ENCODE measurements at places on chromosomes 11 and 22.

- no peak for DNase-seq
Measured at GRCh38 chr11:63833048-63833447, 5.9 kb upstream of the MARK2 start.

- peak; percentile 55 for DNase-seq
Measured at GRCh38 chr22:49930596-49931412, 12.4 kb downstream of the CRELD2 start.

GRCh38 chr11:16800382-16800781 lies 61.9 kb downstream of the C11orf58 start:
- no peak for DNase-seq

DNA sequence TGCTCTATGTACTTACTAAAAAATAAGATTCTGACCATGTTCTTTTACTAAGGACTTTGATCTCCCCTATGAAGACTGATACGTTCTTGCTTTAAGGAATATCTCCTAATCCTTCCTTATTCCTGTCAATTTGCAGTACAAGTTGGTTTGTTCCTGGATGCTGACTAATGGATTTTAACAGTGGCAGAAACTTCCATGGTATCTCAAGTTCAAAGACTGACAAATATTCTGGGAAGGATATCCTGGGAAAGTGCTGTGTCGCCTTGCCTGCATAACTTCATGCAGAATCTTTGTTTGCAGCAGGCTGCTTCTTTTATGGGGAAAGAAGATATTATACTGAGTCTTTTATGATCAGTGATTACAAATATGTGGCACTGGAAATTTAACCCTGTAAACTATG lies 8.4 kb upstream of the OR52J3 start:
- DNase-seq, result no peak

- DNase-seq, result no peak
Measured at GRCh38 chr11:20084921-20085814, 75.1 kb downstream of the DBX1 start.

- no peak for DNase-seq
Measured at GRCh38 chr11:102061276-102061675, 14.0 kb downstream of the CFAP300 start.

DNA sequence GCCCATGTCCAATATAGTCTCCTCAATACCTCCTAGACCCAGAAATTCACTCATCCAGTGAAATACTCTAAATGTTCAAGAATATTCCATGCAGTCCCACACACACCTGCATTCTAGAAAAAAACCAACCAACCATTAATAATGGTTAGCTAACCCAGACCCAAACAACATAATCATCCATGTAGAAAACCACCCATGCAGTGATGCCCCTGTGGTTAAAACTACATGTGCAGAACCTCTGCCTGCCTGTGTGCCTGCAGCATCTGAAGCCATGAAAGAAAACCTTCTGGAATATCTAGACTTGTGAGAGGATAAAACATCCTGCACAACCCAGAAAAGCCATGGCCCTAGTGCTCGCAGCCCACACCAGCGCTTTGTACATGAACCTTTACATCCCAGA lies 47.8 kb downstream of the SLC22A12 start:
- DNase-seq, result no peak

GRCh38 chr11:910044-910588 lies 494 bp downstream of the CHID1 start:
- DNase-seq, result no peak

DNA sequence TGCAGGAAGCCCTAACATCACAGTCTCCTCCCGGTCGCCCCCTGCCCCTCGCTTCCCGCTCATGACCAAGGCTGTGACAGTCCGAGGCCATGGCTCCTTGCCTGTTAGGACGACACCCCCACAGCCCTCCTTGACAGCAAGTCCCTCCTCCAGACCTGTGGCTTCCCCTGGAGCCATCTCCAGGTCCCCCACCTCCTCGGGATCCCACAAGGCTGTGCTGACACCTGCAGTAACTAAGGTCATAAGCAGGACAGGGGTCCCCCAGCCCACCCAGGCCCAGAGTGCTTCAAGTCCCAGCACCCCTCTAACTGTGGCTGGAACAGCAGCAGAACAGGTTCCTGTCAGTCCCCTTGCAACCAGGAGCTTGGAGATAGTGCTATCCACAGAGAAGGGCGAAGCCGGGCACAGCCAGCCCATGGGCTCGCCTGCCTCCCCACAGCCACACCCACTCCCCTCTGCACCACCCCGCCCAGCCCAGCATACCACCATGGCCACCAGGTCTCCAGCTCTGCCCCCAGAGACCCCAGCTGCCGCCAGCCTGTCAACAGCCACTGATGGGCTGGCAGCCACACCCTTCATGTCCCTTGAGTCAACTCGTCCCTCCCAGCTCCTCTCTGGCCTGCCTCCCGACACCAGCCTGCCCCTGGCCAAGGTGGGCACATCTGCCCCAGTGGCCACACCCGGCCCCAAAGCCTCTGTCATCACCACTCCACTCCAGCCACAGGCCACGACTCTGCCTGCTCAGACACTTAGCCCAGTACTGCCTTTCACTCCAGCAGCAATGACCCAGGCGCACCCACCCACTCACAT lies 63.2 kb downstream of the OTOG start:
- no peak for DNase-seq

- no peak for DNase-seq
Measured at GRCh38 chr11:118859973-118860372, 23.7 kb upstream of the CXCR5 start.

DNA sequence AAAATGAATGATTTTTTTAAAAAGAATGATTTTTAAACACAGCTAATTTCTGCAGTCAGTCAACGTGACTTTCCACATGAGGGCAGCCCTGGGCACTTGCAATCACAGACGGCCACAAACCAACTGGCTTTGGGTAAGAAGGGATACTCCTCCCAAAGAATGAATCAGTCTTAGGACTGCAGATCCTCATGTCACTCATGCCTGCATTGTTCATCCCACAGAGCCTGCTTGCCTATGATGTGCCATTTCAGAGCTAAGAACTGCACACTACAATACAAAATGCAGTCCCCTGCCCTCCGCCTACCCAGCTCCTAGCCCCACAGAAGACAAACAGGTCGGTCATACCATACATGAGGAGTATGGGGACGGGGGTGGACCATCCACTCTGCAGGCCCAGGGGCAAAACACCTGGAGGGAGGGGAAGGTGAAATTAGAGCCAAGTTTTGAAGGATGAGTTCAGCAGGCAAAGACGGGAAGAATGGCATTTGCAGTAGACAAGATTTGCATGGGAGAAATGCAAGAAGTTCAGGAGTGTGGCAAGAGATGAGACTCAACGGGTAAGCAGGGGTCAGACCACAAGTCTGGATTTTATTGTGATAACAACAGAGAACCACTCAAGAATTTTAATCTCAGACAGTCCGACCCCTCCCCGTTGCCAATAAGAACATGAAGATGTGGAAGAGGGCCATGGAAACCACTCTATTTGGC lies 24.7 kb downstream of the PACSIN2 start:
- no peak for DNase-seq

GRCh38 chr11:118856314-118856713 lies 27.4 kb upstream of the CXCR5 start:
- DNase-seq, result no peak

DNA sequence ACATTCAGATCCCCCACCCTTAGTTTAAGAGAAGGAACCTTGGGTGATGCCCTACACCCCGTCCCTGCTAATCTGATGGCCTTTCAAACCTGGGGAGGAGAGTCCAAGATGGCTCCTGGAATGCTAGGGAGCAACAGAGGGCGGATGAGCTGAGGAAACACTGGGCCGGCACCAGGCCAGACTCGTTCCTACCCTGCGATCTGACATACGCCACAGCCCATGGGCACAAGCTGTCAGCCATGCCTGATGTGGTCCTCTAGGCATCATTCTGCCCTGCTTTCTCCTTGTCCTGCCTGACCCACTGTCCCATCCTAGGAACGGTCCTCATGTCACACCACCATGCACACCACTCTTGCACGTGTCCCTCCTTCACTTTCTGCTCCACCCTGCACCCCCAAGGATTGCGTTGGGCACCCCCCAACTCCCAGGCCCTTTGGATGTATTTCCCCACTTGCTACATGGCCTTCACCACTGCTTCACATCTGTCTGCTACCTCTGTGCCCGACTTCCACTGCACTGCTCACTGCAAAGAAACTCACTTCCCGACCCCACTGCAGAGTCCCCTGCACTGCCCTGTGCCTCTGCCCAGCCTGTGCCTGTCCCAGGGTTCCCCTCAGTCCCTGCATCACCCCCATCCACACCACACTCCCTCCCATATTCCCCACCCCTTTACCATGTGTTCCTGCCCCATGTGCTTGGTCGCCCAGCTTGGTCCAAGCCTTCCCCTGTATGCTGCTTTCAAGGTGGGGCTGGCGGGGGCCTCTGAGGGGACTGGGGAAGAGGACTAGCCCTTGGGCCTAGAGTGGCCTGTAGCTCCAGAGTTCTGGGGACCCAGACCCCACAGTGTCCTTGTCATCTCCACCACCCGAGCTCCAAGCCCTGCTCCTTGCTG lies 29.2 kb downstream of the USP35 start:
- DNase-seq, result no peak

- no peak for DNase-seq
Measured at GRCh38 chr22:38699143-38699542, 1.6 kb downstream of the JOSD1 start.

DNA sequence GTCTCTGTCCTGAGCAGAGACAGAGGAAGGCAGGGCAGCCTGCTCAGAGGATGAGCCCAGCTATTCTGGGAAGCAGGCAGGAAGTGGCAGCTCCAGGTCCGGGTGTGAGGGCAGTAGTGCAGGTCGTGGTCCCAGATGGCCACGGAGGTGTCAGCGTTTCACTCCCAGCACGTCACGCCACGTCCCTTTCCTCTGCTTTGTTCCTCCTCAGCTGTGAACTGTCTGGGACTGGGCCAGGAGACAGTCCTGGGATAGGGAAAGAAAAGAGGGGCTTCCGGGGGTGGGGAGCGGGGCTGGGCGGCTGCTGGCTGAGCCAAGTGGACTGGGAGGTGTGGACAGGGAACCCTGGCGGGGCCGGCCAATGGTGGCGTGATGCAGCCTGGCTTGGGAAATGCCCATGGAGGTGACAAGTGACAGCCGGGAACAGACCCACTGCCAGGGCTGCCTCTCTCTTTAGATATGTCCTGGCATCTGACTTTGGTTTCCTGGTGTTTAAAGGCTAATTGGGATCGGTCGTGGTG lies 64.7 kb downstream of the KCNQ1 start:
- DNase-seq, result no peak

DNA sequence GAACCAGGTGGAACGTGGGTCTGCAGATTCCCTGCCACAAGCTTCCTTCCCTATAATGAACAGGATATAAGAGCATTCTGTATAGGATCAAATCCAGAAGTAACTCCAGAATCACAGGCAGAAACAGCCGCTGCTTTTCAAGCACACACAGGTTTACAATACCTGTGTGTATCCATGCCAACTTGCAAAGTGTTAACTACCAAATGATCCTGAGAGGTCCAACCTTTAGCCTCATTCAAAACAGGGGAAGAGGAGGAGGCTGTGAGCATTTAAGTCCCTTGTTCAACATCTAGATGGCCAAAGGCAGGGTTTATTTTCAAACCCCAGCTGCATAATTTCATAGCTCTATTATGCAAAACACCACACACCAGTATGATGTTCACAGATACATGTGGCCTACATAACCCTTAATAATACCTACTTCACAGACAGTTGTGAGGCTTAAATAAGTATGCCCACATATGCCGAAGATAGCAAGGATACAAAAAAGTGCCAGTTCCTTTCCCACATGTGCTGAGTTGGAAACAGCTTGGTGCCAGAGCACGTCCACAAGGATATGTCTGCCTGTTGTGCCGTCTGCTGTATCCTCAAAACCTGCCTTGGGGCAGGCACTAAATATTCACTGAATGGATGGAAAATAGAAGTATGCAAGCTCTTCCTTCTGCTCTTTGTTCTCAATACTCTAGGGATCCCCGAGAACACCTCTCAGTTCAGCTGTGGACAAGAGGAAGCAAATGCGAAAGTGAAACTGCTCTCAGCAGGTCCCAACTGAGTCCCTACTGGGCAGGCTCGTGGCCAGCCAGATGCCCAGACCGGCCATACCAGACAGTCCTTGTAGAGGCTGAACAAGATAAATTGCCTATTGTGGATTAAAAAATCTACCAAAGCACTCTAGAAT lies 66.8 kb downstream of the LARGE1 start:
- DNase-seq, result peak; percentile 4

GRCh38 chr11:94751786-94752185 lies 16.4 kb upstream of the AMOTL1 start:
- no peak for DNase-seq

GRCh38 chr11:58186938-58187337 lies 1.9 kb upstream of the OR9Q2 start:
- no peak for DNase-seq

- DNase-seq, result no peak
Measured at GRCh38 chr22:33697640-33698039, 222.6 kb downstream of the LARGE1 start.

- no peak for DNase-seq
Measured at GRCh38 chr11:31026315-31026714, 343.2 kb downstream of the DCDC1 start.

DNA sequence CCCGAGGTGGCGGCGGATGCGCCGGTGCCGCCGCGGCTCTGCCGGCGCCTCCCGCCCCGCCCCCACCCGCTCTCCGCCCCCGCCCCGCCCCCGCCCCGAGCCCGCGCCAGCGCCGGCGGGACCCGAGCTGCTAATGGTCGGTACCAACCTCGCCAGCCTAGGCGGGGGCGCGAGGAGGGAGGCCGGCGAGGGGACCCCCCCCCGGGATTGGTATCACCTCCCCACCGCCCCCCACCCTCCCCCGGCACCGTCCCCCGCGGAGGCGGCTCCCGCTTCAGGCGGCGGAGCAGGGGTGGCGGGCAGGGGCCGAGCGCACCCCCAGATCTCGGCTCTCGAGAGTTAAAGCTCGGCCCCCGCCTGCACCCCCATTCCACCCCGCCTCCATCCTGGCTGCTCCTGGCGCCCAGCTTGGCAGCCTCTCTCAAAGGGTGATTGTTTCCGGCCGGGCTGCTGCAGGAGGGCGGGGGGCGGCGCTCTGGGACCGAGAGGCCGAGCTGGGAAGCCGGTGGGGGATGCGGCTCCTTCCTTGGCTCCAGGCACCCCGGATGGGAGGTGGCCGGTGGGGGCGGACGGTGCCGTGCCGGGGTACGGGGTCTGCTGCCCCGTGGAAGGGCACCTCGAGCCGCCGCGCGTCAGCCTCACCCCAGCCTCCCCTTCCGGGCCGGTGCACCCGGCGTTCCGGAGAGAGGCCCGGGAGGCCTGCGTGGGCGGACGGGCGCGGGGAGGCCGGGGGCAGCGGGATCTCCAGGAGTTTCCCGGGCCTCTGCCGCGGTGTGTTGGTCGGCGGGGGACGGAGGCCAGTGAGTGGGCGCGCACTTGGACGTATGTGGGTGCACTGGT lies at the start of gene B3GAT1:
Gene B3GAT1, minus strand, starts transcription at position 40 of the 840 bp plus-strand sequence. CDS start 24,583 bp downstream, outside the sequence.
- DNase-seq, result no peak

DNA sequence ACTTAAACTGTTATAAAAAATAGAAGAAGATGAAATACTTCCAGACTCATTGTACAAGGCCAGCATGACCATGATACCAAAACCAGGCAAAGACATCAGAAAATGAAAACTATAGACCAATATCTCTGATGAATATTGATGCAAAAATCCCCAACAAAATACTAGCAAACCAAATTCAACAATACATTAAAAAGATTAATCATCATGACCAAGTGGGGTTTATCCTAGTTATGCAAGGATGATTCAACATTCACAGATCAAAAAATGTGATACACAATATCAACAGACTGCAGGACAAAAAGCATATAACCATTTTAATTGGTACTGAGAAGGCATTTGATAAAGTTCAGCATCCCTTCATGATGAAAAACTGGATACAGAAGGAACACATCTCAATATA lies 824.5 kb upstream of the RAG2 start:
- DNase-seq, result no peak

GRCh38 chr22:27745154-27745553 lies 56.4 kb downstream of the MN1 start:
- DNase-seq, result no peak

- DNase-seq, result no peak
Measured at GRCh38 chr22:27474711-27475547, 326.6 kb downstream of the MN1 start.

GRCh38 chr11:19976281-19976941 lies 183.9 kb downstream of the DBX1 start:
- no peak for DNase-seq
